ENCODE measurements at places on chromosomes 13 and 19.

GRCh38 chr19:55698256-55698655, 23.2 kb downstream of the EPN1 start:
- no peak for DNase-seq

- peak; percentile 86 for DNase-seq
Measured at GRCh38 chr19:41998246-41999020, 4.4 kb upstream of the ATP1A3 start.

- no peak for DNase-seq
Measured at GRCh38 chr19:49558591-49558990, 21.8 kb downstream of the NOSIP start.

DNA sequence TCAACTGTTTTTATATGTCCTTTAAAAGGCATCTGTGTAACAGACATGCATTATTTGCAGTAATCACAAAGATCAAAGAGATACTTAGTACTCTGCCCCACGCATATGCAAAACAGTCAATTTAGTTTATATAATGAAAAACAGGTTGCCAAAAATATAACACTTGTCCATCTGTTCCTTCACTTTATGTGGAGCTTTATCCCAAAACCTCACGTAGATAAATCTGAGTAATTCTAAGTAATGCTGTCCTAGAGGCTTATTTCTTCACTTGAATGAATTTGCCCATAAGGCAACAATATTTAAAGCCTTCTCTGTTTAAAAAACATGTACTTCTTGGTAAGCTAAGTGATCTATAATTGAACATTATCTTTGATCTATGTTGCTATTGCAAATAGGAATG, 20.3 kb upstream of the SLITRK6 start:
- no peak for DNase-seq

DNA sequence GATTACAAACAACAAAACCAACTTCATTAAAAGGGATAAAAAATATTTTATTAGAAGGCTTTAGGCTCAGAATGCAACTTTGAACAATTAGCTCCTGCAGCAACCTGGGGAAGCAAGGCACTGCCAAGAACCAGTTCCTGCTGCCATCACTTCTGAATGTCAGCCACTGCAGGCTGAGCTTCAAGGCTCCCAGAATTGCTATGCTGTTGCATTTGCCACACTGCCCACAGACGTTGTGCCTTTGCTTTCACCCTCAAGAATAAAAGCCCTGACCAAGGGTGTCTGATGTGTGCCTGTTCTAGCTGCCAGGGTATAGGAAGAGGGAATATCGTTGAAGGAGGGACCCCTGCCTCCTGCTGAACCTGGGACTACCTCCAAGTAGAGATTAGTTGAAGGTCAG, 238.4 kb downstream of the ITGBL1 start:
- DNase-seq = no peak

GRCh38 chr13:38121267-38121666, 228.4 kb upstream of the UFM1 start:
- DNase-seq = no peak

- DNase-seq = peak; percentile 68
Measured at GRCh38 chr13:57624565-57625435, 6.7 kb upstream of the PCDH17 start.

- no peak for DNase-seq
Measured at GRCh38 chr19:7013678-7014077, 7.6 kb downstream of the MBD3L2B start.

GRCh38 chr13:36530050-36530789, 97.9 kb downstream of the CCNA1 start:
- DNase-seq = no peak

DNA sequence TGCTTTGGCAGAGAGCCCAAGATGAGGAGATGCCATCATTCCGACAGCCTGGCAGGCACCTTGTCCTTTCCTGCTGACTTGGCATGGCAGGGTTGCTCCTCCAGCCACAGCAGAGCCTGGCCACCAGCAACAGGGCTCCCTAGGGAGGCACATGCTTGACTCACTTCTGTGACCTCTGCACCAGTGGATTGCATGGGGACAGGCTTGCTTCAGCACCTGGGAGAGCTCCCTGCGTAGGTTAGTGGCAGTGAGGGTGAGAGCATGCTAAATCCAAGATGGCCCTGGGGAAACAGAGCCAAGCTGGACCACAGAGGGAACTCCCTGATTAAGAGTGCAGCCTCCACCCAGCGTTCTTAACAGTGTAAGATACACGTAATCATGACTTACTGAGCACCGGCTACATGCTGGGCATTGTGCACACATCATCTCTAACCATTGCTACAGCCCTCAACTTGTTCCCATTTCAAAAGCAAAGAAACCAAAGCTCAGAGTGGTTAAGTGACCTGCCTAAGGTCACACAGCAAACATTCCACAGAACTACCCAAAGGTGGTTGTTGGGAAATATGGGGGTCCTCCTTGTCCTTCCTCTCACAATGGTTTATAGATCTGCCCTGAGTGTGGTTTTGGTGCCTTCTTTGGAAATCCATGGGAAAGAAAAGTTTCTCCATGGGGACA, 116.6 kb upstream of the UQCRFS1 start:
- DNase-seq = no peak

DNA sequence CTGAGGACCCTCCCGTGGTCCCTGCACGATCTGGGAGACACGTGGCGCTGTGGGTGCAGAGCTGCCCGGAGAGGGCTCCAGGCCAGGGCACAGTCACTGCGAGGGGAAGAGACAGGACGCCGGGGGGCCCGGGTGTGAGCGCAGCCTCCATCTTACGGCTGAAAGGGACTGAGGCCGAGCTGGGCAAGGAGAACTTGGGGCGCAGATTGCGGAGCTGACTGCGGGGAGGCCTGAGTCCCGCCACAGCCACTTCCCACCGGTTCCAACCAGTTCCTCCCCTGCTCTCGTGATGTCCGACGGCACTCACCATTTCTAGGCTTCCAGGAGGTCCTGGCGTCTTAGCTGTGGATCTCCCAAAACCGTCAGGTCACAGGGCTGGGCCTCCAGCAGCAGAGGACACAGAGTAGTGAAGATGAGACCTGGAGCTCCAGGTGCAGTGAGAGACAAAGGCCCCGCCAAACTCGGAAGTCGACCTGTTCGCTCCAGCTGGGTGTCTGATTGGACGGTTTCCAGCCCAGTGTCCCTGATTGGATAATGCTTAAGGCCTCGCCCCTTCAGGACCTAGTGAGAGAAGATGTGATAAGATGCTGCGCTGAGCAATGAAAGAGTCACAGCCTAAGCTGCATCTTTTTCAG, 4.8 kb upstream of the ZNF253 start:
- no peak for DNase-seq

DNA sequence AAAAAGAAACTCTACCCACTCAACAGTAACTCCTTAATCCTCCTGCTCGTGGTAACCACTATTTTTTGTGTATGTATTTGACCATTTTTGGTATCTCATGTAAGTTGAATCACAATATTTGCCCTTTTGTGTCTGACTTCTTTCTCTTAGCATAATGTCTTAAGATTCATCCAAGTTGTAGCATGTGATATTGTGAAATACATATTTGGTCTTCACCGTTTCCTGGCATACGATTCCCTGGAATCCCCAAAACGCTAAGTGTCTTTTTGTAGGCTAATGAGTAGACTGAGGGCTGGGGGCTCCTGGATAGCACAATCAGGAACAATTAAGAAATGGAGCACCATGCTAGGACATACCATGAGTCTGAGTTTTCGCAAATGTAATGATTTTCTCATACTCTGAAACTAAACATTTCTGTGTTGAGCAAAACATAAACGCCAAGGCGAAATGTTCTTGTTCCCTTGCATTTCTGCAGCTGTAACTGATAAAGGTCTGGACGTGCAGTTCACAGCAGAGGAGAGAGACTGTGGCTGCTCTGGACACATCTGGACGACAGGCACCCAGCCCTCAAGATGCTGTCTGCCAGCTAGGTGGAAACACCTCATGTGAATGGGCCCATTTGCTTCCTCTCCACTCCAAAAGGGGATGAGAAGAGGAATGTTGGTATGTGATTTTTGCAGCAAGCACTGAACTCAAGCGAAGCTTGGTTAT, 38.4 kb downstream of the BRD4 start:
- DNase-seq = no peak

DNA sequence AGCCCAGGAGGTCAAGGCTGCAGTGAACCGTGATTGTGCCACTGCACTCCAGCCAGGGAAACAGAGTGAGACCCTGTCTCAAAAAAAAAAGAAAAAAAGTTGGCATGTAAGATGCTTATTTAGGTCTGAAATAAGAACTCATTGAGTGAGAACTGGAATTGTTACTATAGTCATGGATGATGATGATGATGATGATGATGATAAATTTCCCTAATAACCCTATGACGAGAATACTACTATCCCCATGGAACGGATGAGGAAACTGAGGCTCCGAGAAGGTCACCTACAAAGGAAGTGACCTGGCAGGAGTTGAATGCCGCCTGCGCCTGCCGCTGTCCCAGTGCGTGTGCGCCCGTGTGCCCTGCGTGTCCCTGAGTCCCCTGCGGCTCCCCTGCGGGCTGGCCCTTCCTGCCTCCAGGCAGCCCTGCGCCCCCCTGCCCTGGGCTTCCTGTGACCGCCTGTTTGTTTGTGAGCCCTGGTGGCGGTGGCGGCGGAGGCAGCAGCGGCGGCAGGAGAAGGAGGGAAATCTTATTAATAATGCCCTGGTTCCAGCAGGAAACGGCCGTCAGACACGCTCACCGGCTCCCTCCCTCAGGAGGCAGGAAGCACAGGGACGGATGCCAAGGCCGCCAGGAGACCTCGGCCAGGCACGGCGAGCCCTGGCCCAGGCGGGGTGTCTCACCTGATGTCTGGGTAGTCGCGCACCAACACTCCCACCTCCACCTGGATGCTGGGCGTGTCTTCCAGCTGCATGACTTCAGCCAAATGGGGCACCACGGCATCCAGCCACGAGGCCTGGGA, 29.6 kb downstream of the EXOC3L2 start:
- DNase-seq = no peak

DNA sequence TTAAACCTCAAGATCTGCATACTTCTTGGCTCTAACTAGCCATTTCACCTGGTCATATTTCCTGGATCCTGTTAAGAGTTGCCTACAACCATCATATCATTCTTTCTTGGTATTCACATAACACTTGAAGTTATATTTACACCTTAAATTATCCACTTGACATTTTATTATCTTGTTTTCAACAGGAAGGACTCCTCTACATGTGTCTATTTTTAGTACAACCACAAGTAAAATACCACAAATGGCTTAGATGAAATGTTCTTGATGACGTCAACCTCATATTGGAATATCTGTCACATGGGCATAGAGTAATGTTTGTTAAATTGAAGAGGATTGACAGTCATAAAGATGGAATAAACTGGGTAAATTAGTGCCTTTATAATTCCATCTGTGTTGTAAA, 9.4 kb downstream of the PCDH20 start:
- DNase-seq = no peak
